Stimulated activated CD4-positive, alpha-beta T cell treated with anti-CD3 and anti-CD28 coated beads, TNF-alpha, amount 100 ng/mL, for 1 hour (primary cell): ENCODE measurements at places on chromosomes 4 and X.

GRCh38 chrX:11537141-11537540 is 128.6 kb downstream of the ARHGAP6 start:
- no peak for DNase-seq

- DNase-seq = no peak
These were observed 38.2 kb downstream of the METTL14 start for GRCh38 chr4:118723369-118723768.

DNA sequence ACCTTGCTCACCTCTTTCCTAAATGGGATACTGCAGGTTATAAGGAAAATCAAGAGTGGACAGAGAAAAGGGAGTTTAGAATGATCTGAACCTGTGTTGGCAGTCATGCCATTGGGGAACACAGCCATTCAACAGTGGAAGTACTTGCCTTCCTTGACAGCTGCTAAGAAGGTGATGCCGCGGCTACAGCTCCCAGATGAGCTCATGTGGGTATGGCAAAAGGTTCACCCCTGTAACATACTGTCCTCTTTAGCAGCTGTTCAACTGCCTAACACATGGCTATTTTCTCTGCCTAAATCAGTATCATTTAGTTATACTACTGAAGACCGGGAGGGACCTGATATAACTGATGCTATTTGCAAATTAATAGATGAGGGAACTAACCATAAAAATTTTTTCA is 76.8 kb downstream of the DCHS2 start:
- DNase-seq = no peak

DNA sequence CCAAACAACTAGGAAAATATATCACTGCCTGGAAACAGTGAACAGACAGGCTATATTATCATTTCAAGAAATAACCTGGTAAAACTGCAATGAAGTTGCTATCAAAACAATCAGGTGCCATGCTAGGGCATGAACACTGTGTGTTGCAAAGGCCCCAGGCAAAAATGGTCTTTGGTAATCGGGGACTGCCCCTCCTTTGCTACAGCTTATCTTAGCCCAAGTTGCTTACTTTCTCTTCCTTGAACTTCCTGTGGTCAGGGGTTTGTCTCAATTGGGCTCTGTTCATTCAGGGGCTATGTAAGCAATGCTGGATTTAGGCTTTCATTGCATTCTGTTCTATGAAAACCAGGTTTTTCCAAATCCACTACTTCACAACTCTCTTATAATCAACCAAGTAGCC is 30.4 kb downstream of the SCML1 start:
- no peak for DNase-seq

DNA sequence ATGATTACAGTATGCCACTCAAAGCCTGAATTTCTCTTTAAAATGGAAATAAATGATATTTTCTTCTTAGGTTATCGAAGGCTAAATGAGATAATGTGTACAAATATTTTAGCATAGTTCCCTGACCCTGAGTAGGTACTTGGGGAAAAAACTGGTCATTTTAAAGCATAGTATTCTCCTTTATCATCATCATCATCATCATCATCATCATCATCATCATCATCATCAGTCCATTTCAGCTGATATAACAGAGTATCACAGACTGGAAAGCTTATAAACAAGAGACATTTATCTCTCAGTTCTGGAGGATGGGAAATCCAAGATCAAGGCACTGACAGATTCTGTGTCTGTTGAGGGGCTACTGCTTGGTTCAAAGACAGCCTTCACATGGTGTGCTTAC is 13.9 kb downstream of the GABRB1 start:
- DNase-seq = no peak

- DNase-seq = no peak
These were observed 10.9 kb upstream of the PGM2 start for GRCh38 chr4:37815591-37815990.

- peak; percentile 67 for DNase-seq
These were observed at the start of gene CAMK2D for GRCh38 chr4:113761620-113762185. CAMK2D (minus strand) TSS chr4:113761738; CDS start chr4:113761068, 670 bp downstream.

GRCh38 chrX:114071412-114071811 is 512.5 kb upstream of the HTR2C start:
- no peak for DNase-seq

DNA sequence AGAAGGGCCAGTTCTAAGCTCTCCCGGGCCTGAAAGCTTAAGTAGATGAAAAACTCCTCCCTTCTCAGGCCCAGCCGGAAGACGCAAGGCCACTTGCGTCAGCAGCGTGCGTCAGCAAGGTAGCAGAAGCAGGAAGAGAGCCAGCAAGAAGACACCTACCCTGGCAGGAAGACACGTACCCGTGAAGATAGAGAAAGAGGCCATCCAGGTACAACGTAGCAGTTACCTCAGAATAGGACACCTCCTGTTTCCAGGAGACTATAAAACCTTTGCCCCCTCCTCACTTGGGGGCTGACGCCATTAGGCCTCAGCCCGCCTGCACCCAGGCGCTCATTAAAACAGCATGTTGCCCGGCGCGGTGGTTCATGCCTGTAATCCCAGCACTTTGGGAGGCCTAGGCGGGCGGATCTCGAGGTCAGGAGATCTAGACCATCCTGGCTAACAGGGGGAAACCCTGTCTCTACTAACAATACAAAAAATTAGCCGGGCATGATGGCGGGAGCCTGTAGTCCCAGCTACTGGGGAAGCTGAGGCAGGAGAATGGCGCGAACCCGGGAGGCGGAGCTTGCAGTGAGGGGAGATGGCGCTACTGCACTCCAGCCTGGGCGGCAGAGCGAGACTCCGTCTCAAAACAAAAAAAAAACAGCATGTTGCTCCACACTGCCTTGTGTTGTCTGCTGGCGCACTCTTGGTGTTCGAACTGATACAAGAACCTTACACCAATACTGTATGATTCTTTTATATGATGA is 242.7 kb upstream of the NWD2 start:
- DNase-seq = no peak

GRCh38 chrX:17680732-17681413 is 56.4 kb upstream of the SCML1 start:
- DNase-seq = no peak

GRCh38 chr4:154911097-154911496 is 130.0 kb downstream of the RBM46 start:
- DNase-seq = no peak

- DNase-seq = no peak
These were observed 95.9 kb upstream of the STX18 start for GRCh38 chr4:4637710-4638109.

DNA sequence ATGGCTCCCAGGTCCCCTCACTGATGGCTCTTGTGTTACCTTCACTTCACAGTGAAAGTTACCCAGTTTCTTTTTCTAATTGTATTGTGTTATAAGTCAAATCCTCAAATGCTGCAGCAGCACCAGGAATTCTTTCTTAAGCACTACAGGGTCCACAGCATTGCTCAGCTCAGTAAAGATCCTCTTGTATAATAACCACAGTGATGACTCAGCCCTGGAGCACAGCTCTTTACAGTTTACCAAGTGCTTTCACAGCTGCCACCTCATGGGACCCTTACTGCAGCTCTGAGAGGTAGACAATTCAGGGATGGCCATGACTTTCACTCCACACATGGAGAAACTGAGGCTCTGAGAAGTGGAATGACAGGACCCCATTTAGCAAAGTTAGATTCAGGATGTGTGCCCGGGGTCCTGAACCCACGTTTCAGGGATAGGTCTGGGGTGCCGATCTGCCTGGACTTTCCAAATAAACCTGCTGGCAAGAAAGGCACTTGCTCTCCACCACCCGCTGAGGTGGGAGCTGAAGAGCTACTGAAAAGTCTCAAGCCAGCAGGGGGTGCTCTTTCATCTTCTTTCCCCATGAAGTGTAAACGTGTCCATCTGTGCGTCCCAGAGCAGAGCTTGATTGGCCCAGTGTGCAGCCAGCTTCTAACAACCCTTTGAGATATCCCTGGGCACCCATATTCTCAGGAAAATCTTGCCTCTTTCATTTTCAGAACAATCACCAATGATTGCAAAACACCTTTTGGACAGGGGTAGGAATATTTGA is 35.7 kb upstream of the GABRQ start:
- DNase-seq = no peak

DNA sequence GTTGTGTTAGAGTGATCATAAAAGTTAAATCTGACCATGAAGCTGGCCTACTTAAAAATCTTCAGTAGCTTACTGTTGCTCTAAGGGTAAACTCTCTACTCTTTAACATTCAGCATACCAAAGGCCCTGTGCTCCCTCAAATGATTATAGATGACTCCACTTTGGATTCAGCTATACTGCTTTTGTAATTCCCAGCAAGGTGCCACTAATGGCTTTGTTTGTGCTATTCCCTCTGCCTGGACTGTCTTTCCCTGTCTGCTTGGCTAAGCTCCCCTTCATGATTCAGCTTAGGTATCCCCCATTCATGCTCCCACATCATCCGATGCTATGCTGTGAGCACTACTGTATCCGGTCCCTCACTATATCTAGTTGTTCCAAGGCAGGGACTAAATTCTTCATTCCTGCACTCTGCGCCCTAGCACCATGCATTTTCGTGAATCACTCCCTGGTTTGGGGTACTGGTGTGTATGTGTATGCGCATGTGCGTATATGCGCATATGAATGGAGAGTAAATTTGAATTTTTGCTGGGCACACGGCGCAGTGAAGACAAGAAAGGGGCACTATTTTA is 453 bp upstream of the PBDC1 start:
- DNase-seq = no peak

DNA sequence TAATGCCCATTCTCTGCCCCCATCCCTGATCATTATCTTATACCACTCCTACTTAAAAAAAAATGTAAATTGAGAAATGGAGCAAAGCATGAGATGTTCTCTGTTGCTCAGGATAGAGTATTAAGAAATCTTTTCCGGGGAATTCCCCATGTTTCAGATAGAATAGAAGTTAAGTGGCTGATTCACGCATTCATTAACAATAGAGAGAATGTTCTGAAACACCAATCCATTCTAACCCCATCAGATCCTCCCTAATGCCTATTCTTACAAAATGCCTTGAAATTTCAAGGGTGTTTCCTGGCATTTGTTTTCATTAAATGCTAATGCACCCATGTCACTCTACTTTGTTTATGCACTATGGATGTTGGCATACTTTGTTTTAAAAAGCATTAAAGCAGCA is 101.1 kb downstream of the AREG start:
- no peak for DNase-seq

- DNase-seq = no peak
These were observed 127.9 kb upstream of the PPP3CA start for GRCh38 chr4:101475246-101475645.

DNA sequence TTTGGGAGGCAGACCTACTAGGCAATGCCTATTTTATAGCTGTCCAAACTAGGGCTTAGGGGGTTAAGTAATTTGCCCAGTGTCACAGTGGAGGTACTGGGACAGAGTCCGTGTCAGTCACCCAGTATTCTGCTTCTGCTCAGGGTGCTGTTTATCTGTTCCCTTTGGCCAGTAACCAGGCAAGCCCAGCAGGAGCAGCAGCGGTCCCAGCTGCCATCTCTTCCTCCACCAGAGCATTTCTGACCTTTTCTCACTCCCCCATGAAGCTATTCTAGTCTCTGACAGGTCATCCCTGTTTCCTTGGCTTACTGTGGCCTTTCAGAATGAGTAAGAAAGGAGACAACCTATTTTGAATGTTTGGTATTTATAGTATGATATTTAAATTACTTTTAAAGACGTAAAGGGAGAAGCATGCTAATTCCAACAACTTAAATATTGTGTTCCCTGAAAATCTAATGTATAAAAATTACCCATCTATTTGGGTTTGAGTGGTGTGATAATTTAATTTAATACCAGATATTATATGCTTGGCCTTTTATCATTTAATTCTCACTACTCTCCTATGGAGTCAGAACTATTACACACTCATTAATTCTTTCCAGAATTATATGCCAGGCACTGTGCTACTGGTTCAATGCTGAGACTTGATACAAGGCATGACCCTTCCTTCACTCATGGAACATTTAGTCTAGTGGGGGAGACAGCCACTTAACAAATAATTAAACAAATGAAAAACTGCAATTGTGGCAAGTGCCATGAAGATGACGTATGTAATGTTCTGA is 60.6 kb downstream of the RPS6KA3 start:
- DNase-seq = no peak

- DNase-seq = no peak
These were observed 180.2 kb upstream of the TET2 start for GRCh38 chr4:104966349-104967033.

- DNase-seq = no peak
These were observed 1.2 kb upstream of the LETM1 start for GRCh38 chr4:1856943-1857699.

DNA sequence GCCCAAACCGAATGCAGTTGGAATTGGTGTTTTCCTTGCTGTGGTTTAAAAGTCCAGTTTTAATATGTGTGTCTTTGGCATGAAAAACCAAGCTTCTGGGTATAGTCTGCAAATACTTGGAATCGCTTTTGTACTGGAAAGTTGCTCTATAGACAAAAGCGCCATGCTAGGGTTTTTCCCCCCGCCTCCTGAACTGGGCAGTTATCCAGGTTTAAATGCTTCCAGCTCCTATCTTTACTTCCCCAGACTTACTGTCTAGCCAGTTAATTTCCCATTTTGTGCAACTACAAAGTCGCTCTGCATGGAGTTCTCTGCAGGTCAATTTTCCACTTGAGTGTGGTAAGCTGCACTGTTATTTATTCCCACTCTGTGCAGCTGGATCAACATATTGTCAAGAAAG is 2.7 kb downstream of the RASL11B start:
- no peak for DNase-seq

GRCh38 chr4:123356921-123357320 is 39.7 kb upstream of the SPRY1 start:
- no peak for DNase-seq

DNA sequence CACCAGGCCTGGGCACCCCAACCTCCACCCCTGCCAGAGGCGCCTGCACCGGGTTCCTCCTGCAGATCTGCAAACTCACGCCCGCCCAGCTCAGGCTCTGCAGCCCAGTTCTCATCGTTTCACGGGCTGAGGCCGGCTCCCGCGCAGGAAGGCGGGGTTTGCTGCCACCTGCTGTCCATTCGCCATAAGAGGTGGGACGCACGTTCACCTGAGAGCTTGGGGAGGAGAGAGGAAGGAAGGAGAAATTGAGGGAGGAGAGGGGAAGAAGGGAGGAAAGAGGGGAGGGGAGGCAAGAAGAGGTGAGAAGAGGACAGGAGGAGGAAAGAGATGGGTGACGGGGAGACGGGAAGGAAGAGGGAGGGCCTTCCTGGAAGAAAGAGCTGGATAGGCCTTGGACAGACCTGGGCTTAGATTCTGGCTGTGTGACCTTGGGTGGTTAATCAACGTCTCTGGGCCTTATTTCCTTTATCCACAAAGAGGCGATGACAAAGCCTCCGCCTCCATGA is 114.5 kb downstream of the ADRA2C start:
- peak; percentile 58 for DNase-seq

DNA sequence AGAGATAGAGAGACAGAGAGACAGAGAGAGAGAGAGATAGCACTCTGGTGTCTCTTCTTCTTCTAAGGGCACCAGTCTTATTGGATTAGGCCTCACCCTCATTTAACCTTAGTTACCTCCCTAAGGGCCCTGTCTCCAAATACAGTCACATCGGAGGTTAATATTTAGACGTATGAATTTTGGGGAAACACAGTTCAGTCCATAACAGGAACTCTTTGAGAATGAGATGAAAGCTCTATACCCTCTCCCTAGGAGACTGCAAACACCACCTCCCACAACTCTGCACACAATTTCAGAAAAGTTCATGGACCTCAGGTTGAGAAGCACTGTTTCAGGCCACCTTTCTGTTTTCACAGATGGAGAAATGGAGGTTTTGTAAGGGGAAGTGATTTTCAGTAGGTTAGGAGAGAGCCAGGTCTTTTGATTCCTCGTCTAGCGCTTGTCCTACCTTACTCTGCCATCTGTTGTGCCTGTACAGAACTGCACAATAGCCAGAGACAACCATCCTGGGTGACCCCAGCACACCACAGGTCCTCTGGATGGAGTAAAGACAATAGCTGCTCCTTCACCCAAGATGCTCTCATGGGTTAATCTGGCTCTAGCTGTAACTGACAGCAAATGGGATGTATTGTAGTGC is 16.9 kb upstream of the LOC101059915 start:
- no peak for DNase-seq

GRCh38 chr4:20044502-20044911 is 207.2 kb upstream of the SLIT2 start:
- no peak for DNase-seq
